ENCODE measurements at places on chromosomes 4 and X.

- DNase-seq, result no peak
These were observed 99.8 kb downstream of the PPP1R2C start for GRCh38 chrX:42678133-42678532.

GRCh38 chrX:149762696-149763614, 10.9 kb upstream of the HSFX1 start:
- no peak for DNase-seq

- no peak for DNase-seq
These were observed 35.9 kb downstream of the SLC9A6 start for GRCh38 chrX:136021160-136021559.

GRCh38 chrX:26138274-26138673, at the start of gene MAGEB18:
Gene MAGEB18 (plus strand): TSS chrX:26138343. CDS start chrX:26138986, 643 bp downstream.
- no peak for DNase-seq

DNA sequence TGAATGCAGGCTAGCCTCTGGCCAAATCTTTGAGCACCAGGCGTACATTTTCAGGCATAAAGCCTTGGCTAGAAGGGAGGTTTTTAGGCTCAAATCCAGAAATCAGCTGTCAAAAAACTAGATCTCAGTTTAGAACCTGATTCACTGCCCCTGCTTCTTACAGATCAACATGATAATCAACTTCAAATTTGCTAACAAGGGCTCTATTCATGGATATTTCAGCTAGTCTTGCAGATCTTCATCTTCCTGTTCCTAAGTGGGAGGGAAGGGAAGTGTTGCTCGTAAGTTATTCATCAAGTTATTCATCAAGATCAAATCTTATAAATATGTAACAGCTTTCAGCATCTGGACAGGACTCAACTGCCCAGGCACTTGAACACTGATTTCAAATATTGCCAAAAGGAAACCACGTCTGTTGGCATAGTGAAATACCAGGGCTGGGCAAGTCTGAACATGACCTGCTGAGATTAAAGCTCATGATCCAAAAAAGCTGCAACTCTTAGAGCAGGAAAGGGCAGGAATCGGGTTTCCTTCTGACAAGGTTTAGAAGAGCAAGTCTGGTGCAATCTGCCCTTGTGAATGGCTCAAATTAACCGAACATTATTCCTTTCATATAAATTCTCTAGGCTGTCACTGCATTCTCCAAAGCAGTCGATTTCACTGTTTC, 200.3 kb downstream of the PDGFC start:
- DNase-seq, result no peak

GRCh38 chrX:85591536-85591935, 212.1 kb upstream of the POF1B start:
- no peak for DNase-seq

DNA sequence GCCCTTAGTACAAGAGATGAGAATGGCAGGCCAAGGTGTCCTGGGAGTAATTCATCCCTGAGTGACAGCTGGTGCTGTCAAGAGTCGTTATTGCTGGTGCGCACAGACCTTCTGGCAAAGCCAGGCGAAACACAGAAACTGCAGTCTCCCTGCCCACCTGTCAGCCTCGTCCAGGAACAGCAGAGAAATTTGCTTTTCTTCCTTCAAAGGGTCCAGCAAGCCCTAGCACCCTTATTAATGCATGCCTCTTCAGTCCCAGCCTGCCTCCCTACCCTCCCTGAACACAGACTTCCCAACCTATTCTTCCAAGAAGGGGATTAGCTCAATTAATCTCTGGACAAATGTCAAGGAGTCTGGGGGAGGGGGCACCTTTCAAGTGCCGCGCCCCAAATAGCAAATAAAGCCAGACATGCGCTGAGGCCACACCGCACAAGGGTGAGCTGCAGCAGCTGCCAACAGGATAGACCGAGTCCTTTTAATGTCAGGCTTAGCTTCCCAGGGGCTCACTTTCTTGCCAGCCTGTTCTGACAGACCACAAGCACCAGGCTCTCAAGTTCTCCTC, 250.7 kb upstream of the RASGEF1B start:
- no peak for DNase-seq

GRCh38 chrX:30582664-30583063, 5.1 kb upstream of the TASL start:
- DNase-seq, result no peak

- no peak for DNase-seq
These were observed 81.9 kb downstream of the FAM114A1 start for GRCh38 chr4:38949411-38950051.

DNA sequence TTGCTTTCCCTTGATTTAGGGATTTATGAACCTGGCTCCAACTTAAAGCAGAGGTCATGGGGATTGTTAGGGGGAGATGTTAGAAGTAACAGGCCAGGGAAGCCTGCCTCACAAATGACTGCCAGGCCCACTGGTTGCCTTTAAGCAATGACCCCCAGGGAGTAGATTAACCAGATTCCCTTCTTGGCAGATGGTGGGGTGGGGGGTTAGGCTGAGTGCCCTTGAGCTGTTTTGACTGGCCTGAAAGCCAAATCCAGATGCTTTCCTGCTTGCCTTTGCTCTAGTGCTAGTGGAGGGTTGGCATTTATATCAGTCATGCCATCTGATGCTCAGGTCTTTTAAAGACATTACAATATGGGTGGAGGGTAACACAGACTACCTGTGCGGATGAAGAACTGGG, 128.1 kb downstream of the TMEM164 start:
- no peak for DNase-seq

GRCh38 chr4:166896254-166896653, 338.0 kb downstream of the SPOCK3 start:
- no peak for DNase-seq

DNA sequence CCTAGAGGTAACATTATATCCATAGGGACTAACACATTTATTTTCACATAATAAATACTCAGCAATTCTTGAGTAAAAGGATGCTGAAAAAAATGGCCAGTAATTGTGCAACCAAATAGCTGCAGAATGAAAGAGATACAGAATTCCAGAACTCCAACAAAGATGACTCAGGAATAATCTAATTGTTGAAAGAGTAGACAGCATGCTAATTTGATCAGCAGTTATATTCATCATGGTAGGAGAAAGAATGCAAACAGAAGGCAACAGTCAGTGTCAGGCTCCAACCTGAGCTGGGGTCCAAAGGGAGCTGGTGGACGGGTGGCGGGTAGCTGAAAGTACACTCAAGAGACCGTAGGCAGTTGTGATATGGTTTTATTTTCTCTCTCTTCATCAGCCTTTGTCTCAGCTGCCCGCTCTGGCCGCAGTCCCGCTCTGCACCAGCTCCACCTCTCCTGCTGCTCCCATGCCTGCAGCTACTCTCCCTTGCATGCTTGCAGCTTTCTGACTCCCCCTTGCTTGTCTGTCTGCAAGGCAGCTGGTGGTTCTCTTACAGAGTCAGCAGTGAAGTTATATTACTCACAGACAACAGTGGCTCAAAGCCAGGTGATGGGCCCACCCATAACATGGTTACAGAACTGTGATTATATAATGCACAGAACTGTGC, 1150.1 kb downstream of the STIM2 start:
- no peak for DNase-seq

DNA sequence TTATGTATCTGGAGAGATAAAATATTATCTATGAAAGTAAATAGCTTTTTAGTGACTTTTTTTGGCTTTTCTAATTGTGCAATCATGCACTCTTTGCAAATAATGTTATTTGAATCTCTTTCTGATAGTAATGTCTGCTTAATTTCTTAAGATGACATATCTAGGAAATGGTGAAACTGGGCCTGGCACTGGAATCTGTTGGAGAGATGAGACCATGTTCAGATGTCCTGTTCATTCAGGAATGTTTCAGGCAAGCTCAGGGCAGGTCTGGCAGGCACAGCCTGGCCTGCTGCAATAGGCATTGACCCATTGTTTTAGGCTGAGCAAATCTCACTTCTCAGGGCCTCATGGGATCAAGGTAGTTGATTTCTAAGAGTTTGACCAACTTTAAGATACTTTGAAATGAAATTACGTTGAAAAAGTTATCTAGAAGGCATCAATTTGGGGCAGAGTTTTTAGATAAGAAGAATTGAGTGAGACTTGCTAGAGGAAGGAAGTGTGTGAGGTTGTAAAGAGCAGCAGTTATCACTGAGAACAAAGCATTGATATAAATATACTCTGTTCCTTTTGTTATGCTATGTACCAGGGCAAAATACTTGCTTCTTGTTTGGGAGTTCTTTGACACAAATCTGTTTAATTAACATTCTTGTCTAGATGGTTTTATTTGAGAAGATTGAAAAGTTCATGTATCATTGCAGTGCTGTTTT, 133.0 kb upstream of the LEF1 start:
- DNase-seq, result no peak

GRCh38 chr4:168797738-168798375, 212.2 kb downstream of the CBR4 start:
- no peak for DNase-seq

DNA sequence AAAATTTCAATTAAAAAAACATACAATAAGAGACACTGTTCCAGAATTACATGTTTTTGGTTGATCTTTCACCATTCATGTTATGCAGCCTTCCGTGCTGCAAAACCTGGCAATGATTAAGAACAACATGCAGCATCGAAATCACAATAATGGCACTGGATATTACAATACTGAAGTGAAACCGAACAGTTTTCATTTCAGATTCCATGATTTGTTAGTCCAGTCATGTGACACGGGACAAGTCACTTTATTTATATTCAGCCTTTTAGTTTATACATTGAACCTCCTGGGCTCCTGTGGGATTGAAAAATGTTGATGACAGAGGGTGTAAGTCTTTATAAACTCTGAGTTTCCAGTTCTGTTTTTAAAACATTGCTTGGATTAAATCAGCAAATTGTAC, 142.5 kb upstream of the TTC29 start:
- no peak for DNase-seq

- no peak for DNase-seq
These were observed 46.3 kb downstream of the RASSF6 start for GRCh38 chr4:73573794-73574528.

DNA sequence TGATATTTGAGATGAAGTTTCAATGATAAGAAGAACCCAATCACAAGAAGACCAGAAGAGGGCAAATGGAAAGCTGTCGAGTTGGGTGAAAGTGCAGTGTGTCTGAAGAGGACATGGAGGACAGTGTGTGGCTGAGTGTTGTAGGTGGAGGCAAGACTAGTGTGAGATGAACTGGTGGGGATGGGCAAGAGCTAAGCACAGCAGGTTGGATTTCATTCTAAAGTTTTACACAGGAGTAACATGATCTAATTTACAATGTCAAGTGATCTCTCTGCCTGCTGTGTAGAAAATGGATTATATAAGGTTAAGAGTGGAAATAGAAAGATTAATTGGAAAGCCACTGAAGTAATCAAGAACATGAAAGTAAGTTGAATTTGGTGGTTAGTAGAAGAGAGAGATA, 208.6 kb upstream of the ETNPPL start:
- DNase-seq, result no peak

DNA sequence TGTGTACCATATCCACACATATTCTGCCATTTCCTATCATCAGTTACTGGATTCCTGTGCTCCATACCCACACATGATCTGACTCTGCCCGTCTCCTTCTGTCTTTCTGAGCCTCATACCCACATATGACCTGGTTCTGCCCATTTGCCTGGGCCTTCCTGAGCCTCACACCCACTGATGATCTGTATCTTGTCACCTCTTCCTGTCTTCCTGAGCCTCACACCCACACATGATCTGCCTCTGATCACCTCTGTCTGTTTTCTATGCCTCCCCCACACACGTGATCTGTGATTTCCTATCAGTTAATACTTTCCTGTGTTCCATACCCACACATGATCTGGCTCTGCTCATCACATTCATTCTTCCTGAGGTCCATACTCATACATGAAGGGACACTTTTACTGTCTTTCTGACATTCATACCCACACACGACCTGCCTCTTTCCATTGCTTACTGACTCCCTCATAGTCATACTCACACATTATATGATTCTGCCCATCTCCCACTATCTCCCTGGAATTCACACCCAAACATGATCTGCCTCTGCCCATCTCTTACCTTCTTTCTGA, 32.5 kb downstream of the SCML1 start:
- no peak for DNase-seq

- DNase-seq, result peak; percentile 79
These were observed 78.6 kb downstream of the CAMK2D start for GRCh38 chr4:113682730-113683537.

GRCh38 chrX:118839334-118839958, 15.8 kb downstream of the ZCCHC12 start:
- DNase-seq, result peak; percentile 65

GRCh38 chr4:137700072-137700471, 167.8 kb upstream of the PCDH18 start:
- no peak for DNase-seq

- no peak for DNase-seq
These were observed 56.4 kb downstream of the RWDD4 start for GRCh38 chr4:183602557-183603027.

DNA sequence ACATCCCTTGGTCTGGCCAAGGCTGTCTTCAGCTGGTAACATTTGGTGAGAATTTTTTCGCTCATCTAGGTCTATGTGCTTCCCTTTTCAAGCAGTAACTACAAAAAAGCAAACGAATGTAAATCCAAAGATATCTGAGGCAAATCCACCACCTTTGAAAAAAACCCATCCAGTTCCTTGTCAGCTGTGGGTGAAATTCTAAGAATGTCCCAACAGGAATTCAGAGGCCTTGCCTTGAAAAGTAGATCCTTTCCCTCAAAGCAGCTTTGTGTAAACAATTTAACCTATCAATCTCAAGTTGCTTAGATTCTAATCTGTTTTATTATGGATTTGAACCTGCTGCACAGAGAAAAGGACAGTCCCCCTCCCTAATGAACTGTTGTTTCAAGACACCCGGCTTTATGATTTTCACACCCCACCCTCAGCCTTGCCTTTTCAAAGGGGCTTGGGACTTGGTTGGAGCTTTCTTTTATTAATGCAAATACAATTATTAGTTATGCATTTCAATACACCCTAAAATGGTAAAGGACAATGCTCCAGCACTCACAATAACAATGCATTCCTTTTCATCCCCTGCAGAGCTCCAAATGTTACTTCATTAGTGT, 166.6 kb downstream of the LDB2 start:
- DNase-seq, result no peak

GRCh38 chr4:56512166-56512565, 6.6 kb downstream of the ARL9 start:
- no peak for DNase-seq

- no peak for DNase-seq
These were observed 123.0 kb upstream of the TLR3 start for GRCh38 chr4:185945906-185946305.

GRCh38 chrX:133722756-133723155, 262.6 kb downstream of the GPC3 start:
- DNase-seq, result peak; percentile 8

DNA sequence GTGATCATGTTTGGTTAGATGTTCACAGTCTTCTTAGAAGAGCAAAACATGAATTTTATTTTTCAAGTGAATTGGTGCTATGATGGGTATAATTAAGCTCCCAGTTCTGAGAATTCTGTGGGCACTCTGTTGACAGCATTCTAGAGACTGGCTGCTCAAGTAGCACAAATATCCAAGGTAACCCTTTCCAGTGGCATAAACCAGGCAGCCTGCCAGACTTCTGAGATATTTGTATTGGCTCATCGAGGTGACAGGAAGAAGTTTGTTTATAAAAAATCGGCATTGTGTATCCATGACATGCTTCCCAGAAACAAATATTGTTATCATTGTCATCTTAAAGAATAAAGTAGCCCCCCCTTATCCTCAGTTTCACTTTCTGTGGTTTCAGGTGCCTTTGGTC, 28.3 kb downstream of the LANCL3 start:
- no peak for DNase-seq
